GM10248 (cell line): ENCODE measurements at places on chromosomes 7 and 10.

GRCh38 chr7:85554236-85555178 lies 367.7 kb upstream of the SEMA3D start:
- DNase-seq: peak; percentile 4

DNA sequence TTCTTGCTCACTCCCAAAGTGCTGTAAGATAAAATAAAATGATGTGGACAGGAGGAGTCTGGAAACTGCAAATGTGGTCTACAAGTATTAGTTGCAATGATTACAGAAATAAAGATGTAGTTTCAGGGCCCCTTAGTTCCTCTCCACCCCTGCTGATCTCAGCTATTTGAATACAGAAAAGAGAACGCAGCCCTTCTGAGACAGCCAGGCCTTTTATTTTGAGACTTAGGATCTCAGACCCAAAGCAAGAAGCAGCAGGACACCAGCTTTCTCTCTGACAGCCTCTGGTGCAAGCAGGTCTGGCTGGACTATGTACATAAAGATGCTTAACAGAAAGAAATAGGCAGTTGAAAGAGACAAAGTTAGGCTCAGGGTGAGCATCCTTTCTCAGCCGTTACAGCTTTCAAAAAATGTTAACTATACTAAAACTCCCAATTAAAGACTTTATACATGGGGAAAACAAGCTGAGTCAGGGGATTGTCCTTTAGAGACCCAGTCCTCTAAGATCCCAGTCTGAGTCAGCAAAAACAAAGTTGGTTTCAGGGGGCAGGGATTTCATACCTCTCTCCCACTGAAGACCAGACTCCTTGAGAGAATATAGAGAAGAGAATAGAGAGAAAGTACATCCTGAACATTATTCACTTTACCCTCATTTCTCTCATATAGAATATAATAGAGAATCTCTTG lies 220.4 kb downstream of the TMEM178B start:
- DNase-seq: no peak

DNA sequence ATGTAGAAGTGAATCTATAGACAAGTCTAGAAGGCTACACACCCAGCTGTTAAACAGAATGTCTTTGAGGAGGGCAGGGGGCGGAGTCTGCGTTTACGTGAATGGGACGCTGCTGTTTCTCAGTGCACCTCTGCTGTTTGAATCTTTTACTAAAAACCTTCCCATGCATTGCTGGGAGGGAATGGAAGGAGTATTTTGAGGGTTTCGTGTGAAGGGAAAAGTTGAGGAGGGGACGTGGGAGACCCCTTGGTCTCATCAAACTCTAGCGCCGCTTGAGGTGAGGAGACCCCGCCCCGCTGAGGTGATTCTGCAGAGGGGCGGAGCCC lies 492 bp upstream of the VCL start:
- DNase-seq: no peak

DNA sequence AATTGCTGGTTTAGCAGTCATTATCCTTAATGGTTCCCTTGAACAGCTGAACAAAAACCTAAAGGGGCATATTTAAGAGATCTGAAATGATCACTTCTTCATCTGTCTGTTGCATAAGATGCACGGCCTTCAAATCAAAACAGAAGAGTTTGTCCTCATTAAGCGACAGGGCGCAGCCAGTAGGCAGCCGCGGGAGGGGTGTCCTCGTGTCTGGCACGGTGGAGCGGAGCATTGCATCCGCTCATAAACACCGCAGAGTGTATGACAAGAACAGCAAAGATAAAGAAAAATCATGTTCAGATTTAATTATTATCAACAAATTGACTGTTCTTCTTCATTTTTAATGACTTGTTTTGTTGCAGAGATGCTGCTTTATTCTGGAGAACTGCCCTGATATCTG lies 255.6 kb upstream of the ADARB2 start:
- no peak for DNase-seq

GRCh38 chr7:77797734-77798393 lies 370 bp downstream of the TMEM60 start:
- no peak for DNase-seq

- no peak for DNase-seq
These were observed 30.5 kb upstream of the ZRANB1 start for GRCh38 chr10:124911124-124912067.

- DNase-seq: no peak
These were observed 141.1 kb downstream of the CCSER2 start for GRCh38 chr10:84469470-84469869.

GRCh38 chr10:114367351-114368056 lies 36.8 kb downstream of the AFAP1L2 start:
- DNase-seq: no peak

- peak; percentile 30 for DNase-seq
These were observed 7.5 kb downstream of the AGK start for GRCh38 chr7:141558544-141559183.

GRCh38 chr7:55570218-55570873 lies 2.0 kb downstream of the VOPP1 start:
- DNase-seq: peak; percentile 69

DNA sequence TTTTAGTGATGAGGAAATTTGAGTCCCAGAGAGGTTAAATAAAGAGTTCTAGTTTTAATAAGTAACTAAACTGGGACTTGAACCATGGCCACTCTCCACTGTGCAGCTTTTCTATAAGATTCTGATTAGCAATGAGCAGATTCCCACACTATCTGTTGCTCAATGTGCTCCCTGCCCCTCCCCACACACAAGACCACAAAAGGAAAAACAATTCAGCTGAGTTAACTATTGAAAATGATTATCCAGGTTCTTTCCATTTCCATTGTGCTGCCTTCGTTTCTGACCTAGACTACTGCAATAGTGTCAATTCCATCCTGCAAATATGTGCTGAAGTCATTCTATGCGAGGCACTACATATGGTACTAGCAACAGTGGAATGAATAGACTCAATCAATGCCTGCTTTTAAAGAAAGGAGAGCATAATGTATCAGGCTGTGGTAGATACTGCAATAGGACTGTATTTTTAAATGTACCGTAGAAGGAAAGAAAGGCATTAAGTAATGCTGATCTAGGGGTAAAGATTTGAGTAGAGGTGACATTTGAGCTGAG lies 97.0 kb downstream of the SEMA3C start:
- DNase-seq: no peak

DNA sequence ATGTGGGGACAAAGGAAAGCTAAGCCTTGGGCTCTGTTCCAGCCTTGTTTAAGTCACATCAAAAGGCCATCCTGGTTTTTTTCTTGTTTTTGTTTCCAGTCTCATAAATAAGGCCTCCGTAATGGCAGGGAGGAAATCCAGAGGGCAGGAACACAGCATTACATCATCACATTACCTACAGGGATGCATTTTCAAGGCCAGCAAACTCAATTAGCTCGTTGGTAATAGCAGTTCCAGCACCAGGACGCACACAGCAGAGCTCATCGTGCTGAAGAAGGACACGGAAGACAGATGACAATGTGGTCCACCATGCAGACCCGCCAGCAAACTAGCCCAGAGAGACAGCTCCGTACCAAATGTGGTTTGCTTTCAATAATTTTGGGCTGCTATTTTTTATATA lies 1209.2 kb downstream of the TYW1 start:
- no peak for DNase-seq

- no peak for DNase-seq
These were observed 246.8 kb downstream of the CELF2 start for GRCh38 chr10:11264296-11265048.

DNA sequence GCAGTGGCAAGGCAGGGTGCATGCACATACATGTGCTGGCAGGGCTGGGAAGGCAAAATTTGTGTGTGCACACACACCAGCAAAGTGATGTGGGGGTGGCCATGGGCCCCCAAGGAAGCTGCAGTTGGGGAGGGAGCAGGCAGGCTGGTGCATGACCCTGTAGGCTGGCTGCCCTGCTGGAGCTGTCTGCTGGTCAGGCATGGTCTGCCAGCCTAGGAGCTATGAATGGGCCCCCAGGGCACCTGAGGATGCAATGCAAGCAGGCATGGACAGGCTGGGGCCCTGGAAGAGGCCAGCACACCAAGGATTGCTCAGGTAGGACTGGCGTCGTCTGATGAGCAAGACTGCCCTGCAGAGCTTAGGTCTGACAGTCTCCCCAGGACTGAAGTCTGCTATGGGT lies 18.2 kb upstream of the PPP1R3A start:
- DNase-seq: no peak

GRCh38 chr7:155733582-155734444 lies 78.5 kb downstream of the SHH start:
- no peak for DNase-seq

- DNase-seq: peak; percentile 25
These were observed 1.0 kb upstream of the SPAG6 start for GRCh38 chr10:22344249-22344648.

DNA sequence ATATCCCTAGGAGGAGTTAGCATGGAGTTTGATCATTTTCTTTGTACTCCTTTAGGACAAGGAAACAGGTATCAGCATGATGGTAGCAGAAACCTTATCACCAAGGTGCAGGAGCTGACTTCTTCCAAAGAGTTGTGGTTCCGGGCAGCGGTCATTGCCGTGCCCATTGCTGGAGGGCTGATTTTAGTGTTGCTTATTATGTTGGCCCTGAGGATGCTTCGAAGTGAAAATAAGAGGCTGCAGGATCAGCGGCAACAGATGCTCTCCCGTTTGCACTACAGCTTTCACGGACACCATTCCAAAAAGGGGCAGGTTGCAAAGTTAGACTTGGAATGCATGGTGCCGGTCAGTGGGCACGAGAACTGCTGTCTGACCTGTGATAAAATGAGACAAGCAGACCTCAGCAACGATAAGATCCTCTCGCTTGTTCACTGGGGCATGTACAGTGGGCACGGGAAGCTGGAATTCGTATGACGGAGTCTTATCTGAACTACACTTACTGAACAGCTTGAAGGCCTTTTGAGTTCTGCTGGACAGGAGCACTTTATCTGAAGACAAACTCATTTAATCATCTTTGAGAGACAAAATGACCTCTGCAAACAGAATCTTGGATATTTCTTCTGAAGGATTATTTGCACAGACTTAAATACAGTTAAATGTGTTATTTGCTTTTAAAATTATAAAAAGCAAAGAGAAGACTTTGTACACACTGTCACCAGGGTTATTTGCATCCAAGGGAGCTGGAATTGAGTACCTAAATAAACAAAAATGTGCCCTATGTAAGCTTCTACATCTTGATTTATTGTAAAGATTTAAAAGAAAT lies 4.8 kb downstream of the BAMBI start:
- DNase-seq: no peak

- no peak for DNase-seq
These were observed 157.8 kb downstream of the SNX10 start for GRCh38 chr7:26449175-26450165.

- DNase-seq: no peak
These were observed 23.5 kb downstream of the SGCE start for GRCh38 chr7:94632338-94633013.

GRCh38 chr7:21317966-21318915 lies 109.6 kb upstream of the SP4 start:
- no peak for DNase-seq

- no peak for DNase-seq
These were observed 349.7 kb upstream of the SEMA3C start for GRCh38 chr7:81268551-81268950.

DNA sequence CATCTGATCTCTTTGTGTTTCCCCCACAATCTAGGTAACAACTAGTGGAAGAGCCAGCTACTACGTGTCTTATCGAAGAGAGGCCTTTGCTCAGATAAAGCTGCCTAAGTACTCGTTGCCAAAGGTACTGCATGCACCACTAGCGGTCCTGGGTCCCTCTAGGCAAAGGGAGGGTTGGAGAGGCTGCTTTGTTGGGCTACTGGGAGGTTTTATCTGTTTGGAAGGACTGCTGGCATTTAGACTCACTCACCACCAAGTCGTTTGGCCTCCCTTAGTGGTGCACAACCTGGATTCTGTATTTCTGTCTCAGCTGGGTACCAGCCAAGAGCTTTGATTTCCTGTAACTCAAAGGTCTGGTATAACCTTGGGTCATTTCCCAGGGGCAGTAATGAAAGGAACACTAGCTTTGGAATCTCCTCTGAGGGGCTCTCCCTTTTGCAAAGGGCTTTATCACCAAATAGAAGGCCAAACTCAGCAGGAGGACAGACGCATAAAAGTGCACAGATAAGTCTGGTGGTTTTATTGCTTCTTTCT lies 498.3 kb downstream of the SORCS3 start:
- no peak for DNase-seq

GRCh38 chr10:112986544-112987190 lies 36.6 kb downstream of the TCF7L2 start:
- no peak for DNase-seq

- no peak for DNase-seq
These were observed 91.4 kb downstream of the TPST1 start for GRCh38 chr7:66296557-66296956.

DNA sequence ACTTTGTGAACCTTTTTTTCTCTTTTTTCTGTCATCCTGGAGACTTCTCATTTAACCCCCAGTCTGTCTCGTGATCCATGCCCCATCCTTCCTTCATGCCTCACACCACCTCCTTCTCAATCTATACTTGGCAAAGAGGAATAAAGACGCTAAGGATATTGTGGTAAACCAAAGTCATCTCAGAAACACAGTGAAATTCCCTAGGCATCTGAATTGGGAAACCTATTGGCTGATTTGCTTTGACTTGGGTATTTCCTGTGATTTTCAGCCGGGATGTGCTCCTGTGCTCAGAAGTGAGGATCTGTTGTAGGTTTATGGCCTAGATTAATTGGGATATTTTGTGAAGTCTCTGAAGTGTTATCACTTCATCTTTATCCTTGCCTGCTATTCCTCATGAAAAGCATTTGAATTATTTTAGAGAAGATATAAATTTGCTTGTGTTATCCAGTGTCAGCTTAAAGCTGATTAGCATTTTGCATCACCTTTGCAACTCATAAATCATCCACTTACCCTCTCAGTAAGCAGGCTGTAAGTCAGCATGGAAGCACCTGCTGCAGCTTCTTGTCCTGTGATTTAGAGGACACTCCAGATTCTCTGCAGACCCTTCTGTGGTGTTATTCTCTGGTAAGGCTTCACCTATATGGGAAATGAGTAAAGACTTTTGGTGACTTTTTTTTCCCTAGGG lies 138.0 kb downstream of the AUTS2 start:
- DNase-seq: no peak

DNA sequence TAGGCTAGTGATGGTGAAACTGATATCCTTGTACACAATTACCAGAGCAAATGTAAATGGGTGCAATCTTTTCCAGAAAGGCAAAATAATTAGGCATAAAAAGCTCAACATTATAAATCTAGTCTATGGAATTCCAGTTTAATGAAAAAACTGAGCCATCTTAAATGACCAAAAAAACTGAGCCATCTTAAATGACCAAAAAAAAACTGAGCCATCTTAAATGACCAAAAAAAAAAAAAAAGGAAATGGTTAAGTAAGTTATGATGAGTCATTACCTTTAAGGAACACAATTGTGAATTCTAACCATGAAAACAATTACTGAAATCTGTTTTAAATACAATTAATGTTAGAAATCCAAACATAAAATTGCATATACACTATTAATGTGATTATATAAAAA lies 25.3 kb downstream of the USP6NL start:
- DNase-seq: no peak
